Stimulated activated CD8-positive, alpha-beta memory T cell treated with anti-CD3 and anti-CD28 coated beads, Interleukin-7, amount 100 ng/mL, for 1 hour (primary cell): ENCODE measurements at places on chromosomes 7 and 10.
A peak's percentile ranks its signal among the peaks of the same experiment; 100 is the strongest.

DNA sequence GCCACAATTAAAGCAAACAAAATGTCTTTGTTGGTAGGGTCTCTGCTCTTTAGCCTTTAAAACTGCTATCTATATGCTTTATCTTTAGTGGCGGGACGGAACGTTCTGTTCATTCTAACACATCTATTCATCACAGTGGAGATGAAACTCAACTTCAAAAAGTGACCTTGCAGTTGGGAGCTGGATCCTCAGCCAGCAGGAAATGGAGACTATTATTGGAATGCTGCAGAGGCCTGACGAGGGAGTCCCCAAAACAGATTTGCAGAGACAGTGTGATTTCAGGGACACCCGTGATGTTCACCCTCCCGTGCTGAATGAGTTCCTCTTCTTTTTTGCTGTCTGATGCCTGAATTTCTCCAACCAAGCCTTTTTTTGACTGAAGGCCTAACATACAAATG lies 306.0 kb upstream of the SHH start:
- no peak for DNase-seq

- DNase-seq = no peak
Measured at GRCh38 chr7:18191341-18191740, 163.7 kb upstream of the PRPS1L1 start.

DNA sequence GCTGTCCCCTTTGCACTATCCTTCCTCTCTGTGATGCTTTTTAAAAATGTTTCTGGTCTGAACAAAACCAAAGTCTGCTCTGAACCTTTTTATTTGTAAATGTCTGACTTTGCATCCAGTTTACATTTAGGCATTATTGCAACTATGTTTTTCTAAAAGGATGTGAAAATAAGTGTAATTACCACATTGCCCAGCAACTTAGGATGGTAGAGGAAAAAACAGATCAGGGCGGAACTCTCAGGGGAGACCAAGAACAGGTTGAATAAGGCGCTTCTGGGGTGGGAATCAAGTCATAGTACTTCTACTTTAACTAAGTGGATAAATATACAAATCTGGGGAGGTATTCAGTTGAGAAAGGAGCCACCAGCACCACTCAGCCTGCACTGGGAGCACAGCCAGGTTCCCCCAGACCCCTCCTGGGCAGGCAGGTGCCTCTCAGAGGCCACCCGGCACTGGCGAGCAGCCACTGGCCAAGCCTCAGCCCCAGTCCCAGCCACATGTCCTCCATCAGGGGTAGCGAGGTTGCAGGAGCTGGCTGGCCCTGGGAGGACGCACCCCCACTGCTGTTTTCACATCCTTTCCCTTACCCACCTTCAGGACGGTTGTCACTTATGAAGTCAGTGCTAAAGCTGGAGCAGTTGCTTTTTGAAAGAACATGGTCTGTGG lies 11.4 kb upstream of the CSGALNACT2 start:
- no peak for DNase-seq

GRCh38 chr10:81109200-81109752 lies 571.6 kb downstream of the SH2D4B start:
- DNase-seq = no peak

- DNase-seq = no peak
Measured at GRCh38 chr10:94025806-94026205, 32.1 kb downstream of the PLCE1 start.

GRCh38 chr7:34313289-34313688 lies 344.7 kb upstream of the NPSR1 start:
- DNase-seq = no peak

- no peak for DNase-seq
Measured at GRCh38 chr7:45580053-45580872, 6.1 kb downstream of the ADCY1 start.

DNA sequence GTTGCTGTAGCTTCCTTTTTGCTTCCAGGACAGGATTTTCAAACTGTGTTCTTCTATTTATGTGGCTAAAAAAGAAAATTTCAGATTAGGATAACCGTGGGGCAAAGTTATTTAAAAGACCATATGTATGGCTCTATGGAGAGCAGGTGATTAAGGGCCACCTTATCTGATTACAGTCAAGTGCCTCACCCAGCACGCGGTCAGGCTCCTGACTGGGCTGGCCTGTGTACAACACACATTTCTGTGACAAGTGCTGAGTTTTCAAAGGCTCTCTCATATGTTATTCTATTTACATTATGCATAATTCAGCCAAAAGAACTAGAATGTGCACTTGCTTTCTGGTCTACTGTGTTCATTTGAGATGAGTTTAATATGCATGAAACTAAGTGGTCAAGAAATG lies 547.4 kb downstream of the PHTF2 start:
- DNase-seq = no peak

- no peak for DNase-seq
Measured at GRCh38 chr10:79245539-79246208, 101.6 kb upstream of the PPIF start.

GRCh38 chr10:92691591-92692079 lies 1.9 kb downstream of the HHEX start:
- DNase-seq = no peak

DNA sequence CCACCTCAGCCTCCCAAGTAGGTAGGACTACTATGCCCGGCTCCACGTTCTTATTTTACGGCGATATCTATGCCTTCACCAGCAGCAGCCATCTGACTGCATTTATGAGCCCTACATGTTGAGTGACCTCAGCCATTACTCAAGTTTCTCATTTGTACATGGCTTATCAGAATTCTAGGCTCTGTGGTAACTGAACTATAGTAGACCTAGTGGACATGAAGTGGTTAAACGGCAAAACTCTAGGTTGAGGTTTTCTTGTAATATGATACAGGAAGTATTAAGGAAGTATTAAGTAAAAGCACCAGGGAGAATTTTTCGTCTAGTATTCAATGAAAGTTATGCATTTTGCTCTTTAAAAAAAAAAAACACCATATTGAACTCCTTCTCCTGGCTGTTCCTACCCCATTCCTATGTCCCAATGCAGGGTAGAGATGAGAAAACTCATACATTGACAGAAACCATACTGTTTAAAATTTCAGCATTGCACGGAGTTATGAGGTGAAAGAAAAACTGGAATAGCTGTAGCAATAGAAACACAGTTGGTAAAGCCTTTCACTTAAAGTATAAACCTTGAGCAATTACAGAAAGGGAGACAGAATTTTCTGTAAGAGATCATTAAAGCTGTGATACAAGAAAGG lies 39.8 kb upstream of the EPC1 start:
- no peak for DNase-seq

DNA sequence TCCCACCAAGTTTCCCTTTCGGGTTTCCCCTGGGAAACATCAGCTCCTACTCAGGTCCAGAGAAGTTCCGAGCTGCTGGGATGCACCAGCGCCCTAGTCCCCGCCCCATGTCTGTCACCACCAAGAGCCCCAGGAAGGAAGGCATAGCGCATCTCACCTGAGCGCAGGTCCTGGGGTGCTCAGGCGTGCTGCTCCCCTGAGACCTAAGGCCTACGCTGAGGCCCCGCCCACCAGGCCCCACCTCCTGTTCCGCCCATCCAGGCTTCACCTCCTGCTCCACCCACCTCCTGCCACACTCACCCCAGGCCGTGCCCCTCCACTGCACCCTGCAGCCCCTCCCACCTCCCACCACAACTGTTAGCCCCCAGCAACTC lies 1.2 kb upstream of the TFR2 start:
- no peak for DNase-seq

DNA sequence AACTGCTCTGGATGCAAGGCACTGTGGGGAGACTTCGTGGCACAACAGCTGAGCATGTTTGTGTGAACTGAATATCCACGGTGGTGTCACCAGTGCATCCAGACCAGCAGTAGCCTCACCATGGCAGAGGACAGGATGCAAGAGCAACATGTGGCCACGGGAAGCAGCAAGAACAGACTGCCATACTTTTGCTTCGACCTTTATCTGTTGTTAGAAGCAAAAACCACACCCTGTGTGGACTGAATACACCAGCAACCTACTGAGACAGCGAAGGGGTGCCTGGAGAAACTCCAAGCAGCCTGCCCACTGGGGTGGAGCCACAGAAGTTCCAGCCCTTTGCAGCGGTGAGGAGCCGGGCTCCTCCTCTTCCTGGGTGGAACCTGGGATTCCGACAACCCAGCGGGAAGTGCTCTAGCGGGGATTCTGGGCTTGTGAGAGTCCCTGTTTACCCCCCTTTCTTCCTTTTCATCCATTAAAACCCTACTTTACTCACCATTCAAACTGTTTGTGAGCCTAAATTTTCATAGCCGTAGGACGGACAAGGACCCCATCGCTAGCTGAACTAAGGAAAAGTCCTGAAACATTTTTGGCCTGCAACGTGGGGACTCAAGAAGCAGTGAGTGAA lies 584.9 kb downstream of the GRM8 start:
- DNase-seq = no peak

DNA sequence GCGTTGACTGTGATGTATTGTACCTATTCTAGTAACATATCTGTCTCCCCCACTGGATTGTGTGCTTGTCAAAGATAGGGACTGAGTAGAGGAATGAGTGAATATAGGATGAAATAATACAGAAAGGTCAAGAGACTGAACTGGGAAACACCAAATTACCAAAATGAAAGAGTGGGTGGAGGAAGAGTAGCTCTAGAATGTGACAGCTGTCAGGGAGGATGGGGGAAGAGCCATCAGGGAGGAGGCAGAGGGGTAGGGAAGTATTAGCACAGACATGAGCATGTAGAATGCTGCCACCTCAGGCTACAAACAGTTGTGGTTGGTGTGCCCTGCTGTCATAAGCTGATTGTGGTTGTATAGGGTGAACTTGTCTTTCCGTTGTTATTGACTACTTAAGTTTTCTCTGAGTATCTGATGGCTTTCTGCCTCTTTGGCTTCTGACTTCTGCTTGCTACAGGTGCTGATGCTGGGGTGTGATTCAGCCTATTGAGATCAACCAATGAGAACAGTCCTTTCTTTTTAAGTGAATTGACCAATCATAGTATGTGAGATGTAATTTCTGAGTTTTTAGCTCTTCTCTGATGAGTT lies 5.6 kb downstream of the CCSER2 start:
- peak; percentile 40 for DNase-seq

DNA sequence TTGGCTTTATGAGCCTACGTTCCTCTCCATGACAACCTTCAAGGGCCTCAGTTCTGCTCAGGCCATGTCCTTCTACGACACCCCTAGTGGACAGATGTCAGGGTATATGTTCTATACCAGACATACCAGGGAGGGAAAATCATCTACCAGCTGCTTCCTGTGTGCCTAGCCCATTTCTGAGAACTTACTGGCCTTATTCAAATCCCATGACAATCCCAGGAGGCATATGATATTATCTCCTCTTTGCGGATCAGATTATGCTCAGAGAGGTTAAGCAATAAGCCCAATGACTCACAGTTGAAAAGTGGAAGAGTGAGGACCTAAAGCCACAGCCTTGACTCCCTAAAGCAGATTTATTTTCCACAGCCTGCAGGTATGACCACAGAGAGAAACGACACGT lies 139.3 kb downstream of the GLI3 start:
- no peak for DNase-seq

DNA sequence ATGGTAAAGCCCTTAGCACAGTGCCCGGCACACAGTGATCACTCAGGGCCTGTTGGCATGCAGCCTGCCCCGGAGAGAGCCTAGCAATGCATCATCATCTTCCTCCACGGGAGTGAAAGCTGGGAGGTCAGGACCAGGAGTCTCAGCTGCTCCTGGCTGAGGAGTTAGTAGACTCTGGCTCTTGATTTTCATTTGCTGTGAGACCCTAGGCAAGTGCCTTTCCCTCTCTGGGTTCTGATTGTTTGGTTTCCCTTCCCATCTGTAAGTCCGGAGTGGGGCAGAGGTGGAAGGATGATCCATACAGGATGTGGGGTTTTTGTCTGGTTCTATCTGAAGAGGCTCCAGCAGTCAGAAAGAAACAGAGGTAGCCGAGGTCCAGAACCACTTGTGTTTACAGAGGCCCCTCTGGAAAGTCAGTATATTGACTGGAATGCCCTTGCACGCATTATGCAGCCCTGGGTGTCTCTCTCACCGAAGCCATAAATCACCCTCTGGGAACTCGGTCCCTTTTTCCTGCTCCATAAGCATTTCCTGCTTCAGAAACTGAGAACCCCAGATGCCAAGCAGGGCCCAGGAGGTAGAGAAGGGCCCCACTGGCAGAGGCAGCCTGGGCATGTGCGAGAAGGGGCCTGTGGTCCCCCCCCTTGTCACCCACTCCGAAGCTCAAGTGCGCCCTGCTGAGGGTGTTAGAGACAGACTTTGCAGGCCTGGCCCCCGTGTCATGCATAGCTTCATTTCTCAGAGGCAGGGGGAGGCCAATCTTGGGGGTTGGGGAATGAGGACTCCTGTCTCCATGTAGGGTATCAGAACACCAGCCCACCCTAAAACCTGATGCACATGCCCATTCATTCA lies 8.5 kb downstream of the UNC5B start:
- DNase-seq = no peak

GRCh38 chr10:30847199-30847598 lies 184.5 kb downstream of the ZNF438 start:
- no peak for DNase-seq

GRCh38 chr7:1853986-1854865 lies 184.1 kb downstream of the ELFN1 start:
- DNase-seq = no peak

- no peak for DNase-seq
Measured at GRCh38 chr10:123150986-123151736, 3.0 kb upstream of the BUB3 start.

- no peak for DNase-seq
Measured at GRCh38 chr7:115585015-115585718, 445.4 kb downstream of the TFEC start.

DNA sequence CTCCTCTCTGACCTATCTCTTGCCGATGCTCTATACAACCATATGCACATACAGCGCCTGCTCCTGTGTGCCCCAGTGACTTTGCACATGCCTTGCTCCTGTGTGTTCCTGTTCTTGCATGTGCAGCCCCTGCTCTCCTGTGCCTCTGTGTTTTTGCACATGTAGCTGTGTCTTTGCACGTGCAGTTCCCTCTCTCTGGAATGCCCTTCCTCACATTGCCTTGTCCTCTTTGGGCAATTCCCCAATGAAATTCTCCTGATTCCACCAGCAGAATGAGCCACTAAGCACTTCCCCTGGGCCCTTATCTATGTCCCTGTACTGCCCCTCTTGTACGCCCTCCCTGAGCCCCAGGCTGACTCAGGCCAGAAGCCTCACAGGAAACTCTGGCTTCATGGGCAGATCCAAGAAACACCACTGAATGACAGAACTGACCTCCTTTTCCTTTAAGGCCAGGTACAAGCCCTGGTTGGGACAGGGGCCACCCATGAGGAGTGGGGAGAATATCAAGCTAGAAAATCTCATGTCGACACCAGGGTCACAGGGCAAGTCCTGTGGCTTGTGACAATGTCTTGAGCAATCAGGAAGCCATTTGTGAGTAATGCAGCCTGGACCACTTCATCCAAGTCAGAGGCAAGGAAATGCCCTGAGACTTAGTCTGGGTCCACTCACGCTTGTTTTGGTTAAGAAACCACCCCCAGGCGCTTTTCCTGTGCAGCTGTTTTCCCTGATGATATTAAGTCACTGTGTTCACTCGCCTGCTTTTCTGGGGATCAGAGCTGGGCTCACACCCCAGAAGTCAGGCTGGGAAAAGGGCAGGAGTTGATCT lies 1.9 kb upstream of the ARHGAP22 start:
- no peak for DNase-seq
